HFF-Myc (cell line): ENCODE measurements at places on chromosomes 5 and 9.

- DNase-seq, result no peak
Measured at GRCh38 chr5:59693492-59694309, 199.8 kb downstream of the PDE4D start.

- DNase-seq, result peak; percentile 66
Measured at GRCh38 chr5:96344678-96345577, 88.1 kb downstream of the PCSK1 start.

DNA sequence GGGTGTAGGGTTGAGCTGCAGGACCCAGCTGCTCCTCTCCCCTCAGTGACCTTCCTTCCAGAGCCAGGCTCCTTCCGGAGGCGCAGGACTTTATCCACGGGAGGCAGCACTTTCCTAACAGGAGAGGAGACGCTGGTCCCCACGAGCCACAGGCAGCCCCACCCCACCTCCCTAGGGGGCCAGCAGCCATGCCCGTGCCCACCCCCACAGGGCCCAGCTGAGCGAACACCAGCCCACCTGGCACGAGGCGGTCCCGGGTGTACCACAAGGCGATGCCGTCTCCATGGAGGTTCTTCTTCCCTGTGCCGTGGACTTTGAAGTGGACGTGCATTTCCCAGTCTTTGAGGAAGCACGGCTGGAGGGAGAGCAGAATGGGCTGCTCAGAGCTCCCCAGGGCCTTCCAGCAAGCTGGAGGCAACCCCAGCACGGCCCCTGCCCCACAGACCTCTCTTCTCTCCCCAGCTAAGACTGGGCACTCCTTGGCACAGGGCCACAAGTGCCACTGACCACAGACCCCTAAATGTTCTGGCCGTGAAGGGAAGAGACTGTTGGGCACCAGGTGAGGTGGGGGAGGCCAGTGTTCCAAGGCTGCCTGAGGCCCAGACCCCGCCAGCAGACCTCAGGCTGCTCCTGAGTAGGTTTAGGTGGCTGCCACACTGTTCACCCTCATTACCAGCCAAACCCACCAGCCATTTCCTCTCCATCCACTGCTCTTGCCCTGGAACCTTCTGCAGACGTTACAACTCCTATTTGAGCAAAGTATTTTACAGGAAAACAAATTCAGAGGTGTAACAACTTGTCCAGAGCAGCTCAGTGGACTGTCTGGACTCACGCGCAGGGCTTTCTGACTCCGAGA, 13.0 kb downstream of the LMAN2 start:
- DNase-seq, result no peak

GRCh38 chr5:886716-887325, 5.8 kb downstream of the BRD9 start:
- no peak for DNase-seq

GRCh38 chr5:93385655-93386054, 195.4 kb downstream of the NR2F1-AS1 start:
- no peak for DNase-seq

- no peak for DNase-seq
Measured at GRCh38 chr5:82525626-82526025, 247.5 kb upstream of the RPS23 start.

- DNase-seq, result peak; percentile 64
Measured at GRCh38 chr9:16119261-16120230, 566.7 kb downstream of the CCDC171 start.

GRCh38 chr5:136032564-136032963, 3.8 kb downstream of the TGFBI start:
- DNase-seq, result no peak

GRCh38 chr5:851076-851475, 290 bp upstream of the ZDHHC11 start:
- DNase-seq, result no peak

GRCh38 chr5:57325678-57326397, 152.0 kb downstream of the GPBP1 start:
- no peak for DNase-seq

DNA sequence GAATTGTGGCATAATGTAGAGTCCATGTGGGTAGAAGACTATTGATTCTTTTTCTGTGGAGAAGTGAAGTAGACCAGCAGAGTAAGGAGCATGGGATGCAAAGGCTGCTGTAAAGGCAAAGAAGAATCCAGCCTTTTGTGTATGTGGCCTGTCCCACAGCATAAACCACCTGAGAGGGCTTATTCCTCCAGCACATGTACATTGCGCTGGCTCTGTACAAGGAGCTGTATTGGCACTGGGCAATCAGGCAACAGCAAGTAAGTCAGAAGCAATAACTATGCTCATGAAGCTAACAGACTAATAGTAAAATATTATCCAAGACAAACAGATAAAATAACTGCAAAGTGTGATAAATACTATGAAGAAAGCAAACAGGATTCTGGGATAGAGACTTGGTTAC, 86.2 kb downstream of the LURAP1L start:
- DNase-seq, result no peak

DNA sequence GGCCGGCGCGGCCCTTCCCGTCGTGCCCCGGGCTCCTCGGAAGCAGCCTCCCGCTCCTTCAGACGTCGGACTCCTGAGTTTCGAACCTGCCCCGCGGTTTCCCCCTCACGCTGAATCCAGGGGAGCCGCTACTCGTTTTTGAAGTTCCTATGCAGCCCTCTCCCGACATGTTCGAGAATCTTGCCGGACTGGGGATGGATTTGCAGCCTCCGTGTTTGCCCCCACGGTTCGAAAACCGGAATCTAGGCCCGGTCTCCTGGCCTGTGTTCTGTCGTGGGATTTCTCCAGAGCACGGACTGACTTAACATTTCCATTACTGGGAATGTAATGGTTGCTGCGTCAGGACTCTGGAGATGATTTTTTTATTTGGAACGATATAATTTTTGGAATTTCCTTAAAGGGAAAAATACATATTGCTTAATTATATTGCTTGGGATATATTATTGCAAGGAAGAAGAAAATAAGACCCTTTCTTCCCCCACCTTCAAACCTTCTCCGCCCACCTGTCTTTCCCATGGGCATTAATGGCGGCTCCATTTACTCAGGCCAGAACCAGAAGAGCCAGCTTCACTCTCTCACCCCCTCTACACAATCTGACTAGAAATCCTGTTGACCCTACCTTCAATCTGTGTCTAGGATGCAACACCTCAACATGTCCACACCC, 8.5 kb upstream of the MGAT1 start:
- DNase-seq, result no peak

- DNase-seq, result peak; percentile 51
Measured at GRCh38 chr5:159899067-159900049, 16.9 kb upstream of the ADRA1B start.

DNA sequence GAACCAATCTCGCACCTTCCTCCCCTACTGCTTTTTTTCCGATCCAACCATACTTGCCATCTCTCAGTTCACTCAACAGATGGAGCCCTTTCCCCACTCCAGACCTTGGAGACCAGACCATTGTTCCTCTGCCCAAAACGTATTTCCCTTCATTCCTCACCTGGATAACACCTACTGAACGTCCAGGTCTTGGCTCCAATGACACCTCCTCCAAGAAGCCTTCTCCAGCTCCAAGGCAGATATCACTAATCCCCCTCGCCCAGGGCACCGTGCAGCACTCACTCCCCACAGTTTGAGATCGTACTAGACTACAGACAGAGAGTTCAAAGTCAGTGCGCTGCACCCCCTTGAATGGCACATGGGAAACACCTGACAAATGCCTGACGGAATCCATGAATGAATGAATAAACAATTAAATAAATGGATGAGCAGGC, 47.1 kb upstream of the AKNA start:
- DNase-seq, result no peak

DNA sequence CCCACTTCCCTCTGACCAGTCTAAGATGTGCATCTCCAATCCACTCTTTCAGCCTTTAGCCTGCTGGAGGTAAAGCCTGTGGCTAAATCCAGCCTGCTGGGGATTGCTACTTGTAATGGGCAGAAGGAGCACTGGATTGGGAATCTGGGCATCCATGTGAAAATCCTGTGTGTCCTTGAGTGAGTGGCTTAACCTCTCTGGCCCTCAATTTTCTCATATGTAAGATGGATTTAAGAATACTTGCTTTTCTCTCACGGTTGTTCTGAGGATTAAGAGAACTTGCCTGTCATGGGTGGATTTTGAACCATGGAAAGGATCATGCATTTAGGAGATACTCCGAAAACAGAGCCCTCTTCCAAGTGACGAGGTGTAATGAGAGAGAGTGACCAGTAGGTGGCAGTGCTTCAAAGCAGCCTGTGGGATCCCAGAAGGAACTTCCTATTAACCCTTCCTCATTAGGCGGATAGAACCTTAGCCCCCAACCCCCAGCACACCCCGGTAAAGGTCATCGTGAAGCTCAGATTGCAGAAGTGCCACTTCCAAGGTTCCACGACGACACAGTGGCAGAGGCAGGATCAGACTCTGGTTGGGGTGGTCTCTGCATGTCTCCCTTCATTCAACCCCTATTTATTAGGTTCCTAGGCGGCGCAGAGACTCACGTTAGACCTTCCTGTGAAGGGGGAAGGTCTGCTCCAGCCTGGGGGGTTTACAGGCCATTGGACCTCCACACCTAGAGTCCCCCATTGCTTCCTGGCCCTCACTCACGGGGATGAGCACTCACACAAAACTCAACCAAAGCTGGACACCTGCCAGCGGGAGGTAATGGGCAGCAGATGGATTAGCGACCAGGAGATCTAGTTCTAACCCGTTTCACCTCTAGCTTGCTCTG, 68.7 kb upstream of the ZNF618 start:
- peak; percentile 31 for DNase-seq

DNA sequence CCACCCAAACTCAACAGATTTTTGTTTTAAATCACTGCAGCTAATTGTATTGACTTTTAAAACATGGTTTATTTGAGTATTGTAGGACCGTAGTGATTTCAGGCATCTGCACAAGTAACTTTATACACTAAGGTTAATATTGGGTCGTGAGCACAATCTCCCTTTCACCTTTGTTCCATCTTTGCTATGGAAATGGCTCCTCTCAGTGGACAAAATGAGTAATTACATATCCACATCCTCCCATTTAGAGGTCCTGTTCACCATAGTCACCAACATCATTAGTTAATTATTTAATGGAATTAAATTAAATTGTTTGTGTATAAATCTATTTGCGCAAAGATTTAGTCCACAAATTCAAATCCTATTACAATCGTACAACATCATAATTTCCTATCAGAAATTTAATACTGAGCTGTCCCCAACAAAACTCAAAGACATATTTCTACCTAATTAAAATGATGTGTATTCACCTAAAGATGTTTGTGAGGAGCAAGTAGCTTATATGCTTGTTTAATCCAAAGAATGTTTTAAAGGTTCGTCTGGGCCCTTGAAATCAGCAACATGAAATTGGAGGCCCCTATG, 173.0 kb upstream of the DAPK1 start:
- peak; percentile 54 for DNase-seq

DNA sequence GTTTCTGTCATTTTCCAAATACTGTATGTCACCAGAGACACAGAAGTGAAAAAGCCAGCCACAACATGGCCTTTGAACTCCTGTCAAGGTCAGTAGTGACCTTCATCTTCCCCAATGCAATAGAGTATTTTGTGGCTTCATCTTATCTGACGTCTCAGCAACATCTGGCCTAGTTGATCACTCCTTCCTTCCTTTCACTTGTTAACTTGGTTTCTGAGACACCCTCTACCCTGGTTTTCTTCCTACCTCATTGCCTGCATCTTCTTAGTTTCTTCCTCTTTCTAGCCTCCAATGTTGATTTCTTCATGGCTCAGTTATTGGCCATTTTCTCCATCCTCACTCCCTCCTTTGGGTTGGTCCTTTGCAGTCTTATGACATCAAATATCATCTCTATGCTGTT, 36.3 kb downstream of the GLIS3 start:
- DNase-seq, result no peak

GRCh38 chr5:178357121-178357521, 124.5 kb upstream of the PHYKPL start:
- DNase-seq, result no peak

GRCh38 chr9:133581011-133581410, 28.2 kb downstream of the FAM163B start:
- DNase-seq, result no peak

GRCh38 chr5:77937015-77937908, 161.1 kb upstream of the TBCA start:
- no peak for DNase-seq

- DNase-seq, result no peak
Measured at GRCh38 chr5:959581-960531, 48.7 kb upstream of the NKD2 start.

- DNase-seq, result no peak
Measured at GRCh38 chr5:149172261-149172660, 31.0 kb downstream of the ABLIM3 start.

GRCh38 chr9:129333617-129334104, 155.6 kb upstream of the IER5L start:
- DNase-seq, result peak; percentile 38

GRCh38 chr5:127809533-127809932, 106.3 kb downstream of the CCDC192 start:
- no peak for DNase-seq

- DNase-seq, result peak; percentile 4
Measured at GRCh38 chr9:87741891-87742290, 16.0 kb downstream of the CTSL start.

- DNase-seq, result no peak
Measured at GRCh38 chr9:136156209-136157120, 37.8 kb upstream of the TMEM250 start.

DNA sequence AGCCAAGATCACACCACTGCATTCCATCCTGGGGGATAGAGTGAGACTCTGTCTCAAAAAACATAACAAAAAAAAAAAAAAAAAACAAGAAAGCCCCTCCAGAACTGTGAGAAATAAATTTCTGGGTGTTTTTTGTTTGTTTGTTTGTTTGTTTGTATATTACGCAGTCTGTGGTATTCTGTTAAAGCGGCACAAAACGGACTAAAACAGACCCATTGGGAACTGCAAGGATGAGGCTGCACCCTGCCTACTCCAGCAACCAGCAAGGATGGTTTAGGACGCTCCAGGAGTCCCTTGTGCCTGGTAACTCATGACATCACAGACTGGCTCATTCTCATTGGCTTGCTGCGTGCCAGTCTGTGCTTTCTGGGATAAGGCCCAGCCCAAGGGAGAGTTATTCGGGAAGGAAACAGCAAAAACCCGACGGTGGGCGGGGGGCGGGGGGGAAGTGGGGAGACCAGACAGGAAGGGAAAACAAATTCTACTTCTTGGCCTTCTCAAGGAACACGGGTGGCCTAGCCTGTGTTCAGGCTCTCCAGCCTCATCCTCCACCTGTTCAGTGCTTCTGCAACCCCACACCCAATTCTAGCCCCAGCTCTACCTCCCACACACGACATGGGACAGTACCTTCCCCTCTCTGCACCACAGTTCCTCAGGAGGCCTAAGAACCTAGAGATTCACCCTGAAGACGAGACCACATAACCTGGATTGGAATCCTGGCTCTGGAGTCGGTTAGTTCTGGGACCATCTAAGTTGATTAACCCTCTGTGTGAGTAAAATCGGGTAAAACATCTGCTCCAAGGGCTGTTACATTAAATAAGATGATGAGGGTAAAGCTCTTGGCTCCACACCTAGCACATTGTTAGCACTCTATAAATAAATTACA, 2.8 kb downstream of the CD74 start:
- DNase-seq, result peak; percentile 80

- no peak for DNase-seq
Measured at GRCh38 chr9:35951736-35952135, 6.2 kb downstream of the OR2S2 start.

- DNase-seq, result no peak
Measured at GRCh38 chr5:171846323-171846722, 60.7 kb downstream of the SMIM23 start.

- no peak for DNase-seq
Measured at GRCh38 chr5:14385019-14385418, 196.6 kb upstream of the OTULINL start.
